ENCODE measurements at places on chromosomes 16 and 17.

- peak; percentile 81 for DNase-seq
These were observed 22.0 kb upstream of the NPTX1 start for GRCh38 chr17:80498242-80498919.

DNA sequence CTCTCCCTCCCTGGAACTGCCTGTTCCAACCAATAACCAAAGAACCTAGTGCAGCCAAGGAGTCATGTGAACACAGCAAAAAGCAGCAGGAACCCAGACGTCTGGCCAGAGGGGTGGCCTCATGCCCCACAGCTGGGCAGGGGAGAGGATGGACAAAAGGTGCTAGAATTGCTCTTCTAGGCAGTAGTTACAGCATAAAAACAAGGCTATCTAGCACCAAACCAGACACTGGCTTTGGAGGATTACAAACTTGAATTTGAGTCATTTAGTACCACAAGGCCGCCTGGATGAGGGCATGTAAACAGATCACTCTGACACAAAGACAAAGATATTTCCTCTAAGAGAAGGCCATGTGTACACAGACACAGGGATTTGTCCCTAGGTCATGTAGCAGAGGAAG is 423.3 kb upstream of the MAF start:
- DNase-seq, result peak; percentile 25

- DNase-seq, result no peak
These were observed 28.3 kb upstream of the SLC38A10 start for GRCh38 chr17:81323411-81323868.

DNA sequence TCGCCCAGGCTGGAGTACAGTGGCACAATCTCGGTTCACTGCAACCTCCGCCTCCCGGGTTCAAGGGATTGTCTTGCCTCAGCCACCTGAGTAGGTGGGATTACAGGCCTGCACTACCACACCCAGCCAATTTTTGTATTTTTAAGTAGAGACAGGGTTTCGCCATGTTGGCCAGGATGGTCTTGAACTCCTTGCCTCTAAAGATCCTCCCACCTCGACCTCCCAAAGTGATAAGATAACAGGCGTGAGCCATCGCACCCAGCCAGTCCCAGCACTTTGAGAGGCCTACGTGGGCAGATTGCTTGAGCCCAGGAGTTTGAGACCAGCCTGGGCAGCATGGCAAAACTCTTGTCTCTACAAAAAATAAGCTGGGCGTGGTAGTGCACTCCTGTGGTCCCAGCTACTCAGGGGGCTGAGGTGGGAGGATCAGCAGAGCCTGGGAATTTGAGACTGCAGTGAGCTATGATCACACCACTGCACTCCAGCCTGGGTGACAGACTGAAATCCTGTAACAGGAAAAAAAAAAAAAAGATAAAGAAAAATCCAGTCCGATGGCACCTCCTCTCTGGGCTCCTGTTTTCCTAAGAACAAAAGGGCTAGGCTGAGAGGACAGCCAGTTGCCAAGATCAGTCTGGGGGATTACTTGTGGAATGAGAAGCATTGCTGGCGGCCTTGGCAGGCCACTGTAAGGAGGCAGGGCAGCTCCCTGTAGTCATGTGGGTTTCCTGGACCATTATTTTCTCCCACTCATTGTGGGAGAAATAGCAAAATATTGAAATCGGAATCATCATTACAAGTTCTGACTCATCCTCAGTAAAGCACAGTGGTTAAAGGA is 3.0 kb upstream of the PIPOX start:
- DNase-seq, result peak; percentile 96

- DNase-seq, result no peak
These were observed 3.7 kb downstream of the CBLN1 start for GRCh38 chr16:49277766-49278566.

GRCh38 chr17:2067608-2068024 is 12.7 kb downstream of the HIC1 start:
- DNase-seq, result peak; percentile 77

- no peak for DNase-seq
These were observed 33.3 kb upstream of the FOXF1 start for GRCh38 chr16:86476956-86477534.

All from fibroblast of skin of scalp (primary cell).